ENCODE measurements at places on chromosomes 4 and X.

DNA sequence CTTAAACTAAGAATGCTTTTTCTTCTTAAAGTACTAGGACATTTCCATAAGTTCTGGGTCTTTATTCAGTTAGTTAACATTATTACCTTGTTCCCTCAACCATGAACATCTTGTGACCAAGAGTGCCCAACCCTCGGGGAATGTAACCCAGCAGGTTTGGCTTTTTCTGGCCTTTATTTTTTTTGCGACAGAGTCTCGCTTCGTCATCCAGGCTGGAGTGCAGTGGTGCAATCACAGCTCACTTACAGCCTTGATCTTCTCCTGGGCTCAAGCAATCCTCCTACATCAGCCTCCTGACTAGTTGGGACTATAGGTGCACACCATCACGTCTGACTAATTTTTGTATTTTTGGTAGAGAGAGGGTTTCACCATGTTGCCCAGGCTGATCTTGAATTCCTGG, 65.1 kb downstream of the USP11 start:
- no peak for DNase-seq

- DNase-seq, result no peak
These were observed 691.9 kb downstream of the TECRL start for GRCh38 chr4:63717384-63717783.

DNA sequence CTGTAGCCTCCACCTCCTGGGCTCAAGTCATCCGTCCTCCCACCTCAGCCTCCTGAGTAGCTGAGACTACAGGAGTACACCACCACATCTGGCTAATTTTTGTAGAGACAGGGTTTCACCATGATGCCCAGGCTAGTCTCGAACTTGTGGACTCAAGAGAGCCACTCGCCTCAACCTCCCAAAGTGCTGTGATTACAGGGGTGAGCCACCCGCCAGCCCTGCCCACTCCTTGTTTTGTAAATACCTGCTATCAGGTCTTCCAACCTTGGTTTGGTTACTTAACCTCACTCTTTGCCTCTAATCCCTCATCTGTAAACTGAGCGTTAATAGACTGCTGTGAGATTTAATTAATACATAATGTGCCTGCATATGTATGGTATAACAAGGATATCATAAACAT, 803 bp downstream of the CNGA1 start:
- DNase-seq, result no peak

DNA sequence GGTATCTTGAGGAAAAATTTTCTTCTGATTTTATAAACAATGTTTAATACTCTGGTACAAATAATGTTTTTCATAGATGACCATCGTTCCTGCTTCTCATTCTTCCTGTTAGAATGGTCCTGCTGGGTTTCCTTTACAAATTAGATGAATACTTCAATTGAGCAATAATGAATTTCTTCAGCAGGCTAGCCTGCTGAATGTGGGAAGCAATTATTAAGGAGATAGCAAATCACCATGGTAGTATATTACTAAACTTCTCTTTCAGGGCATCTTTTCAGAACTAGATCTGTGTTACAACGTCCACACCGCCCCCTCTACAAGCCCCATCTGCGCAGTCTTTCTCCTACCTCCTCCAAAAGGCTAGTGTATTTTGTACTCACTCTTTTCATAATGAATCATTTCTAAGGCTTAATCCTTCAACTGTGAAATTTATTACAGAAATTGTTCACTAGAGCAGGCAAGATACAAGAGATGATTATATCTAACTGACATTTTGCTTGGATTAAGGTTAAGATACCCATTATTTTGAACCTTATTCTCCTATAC, 38.4 kb downstream of the GPRIN3 start:
- no peak for DNase-seq

DNA sequence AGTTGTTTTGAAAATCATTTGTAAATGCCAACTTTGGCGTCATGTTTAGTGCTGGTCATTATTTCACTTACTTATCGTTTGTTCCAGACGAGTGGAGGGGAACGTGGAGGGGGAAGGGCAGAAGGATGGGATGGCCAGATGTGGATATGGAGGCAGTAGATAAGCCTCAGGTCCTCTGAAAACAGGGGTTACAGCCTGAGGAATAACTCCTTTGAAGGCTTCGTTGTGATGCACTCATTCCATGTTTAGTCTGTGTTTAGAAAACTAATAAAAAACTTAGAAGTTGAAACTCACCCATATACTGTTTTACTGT, 1.1 kb downstream of the MOB1B start:
- DNase-seq, result no peak

- DNase-seq, result no peak
These were observed 155.3 kb upstream of the TEX13A start for GRCh38 chrX:105375816-105376215.

DNA sequence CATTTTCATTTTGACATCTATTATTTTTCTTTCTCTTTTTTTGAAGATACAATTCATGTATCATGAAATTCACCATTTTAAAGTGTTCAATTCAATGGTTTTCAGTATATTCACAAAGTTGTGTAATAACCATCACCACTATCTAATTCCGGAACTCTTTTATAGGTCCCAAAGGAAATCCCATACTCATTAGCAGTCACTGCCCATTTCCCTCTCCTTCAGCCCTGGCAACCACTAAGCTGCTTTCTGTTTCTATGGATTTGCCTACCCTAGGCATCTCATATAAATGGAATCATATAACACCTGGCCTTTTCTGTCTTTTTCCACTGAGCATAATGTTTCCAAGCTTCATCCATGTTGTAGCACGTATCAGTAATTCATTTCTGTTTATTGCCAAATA, 3.2 kb upstream of the FGF2 start:
- no peak for DNase-seq

GRCh38 chrX:39875834-39876628, 221.7 kb downstream of the BCOR start:
- DNase-seq, result no peak

- DNase-seq, result no peak
These were observed 135.4 kb upstream of the NKX1-1 start for GRCh38 chr4:1541449-1542225.

DNA sequence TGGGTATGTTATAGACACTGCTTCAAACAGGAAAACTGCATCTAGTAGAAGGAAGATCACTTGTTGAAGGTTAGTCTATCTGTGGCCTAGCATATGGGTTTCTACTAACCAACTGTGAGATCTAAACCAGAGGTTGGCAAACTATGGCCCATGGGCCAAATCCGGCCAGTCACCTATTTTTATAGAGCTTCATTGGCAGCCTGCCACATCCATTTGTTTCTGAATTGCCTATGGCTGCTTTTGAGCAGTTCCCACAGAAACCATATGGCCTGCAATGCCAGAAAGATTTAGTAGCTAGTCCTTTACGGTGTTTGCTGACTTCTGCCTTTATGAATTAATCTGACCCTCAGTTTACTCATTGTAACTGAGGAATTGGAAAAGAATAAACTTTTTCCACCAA, 71.1 kb downstream of the MID1 start:
- no peak for DNase-seq

GRCh38 chrX:6910218-6910617, 237.3 kb upstream of the STS start:
- no peak for DNase-seq

GRCh38 chr4:70251250-70251944, 9.0 kb downstream of the CSN3 start:
- DNase-seq, result no peak

- no peak for DNase-seq
These were observed 105.8 kb upstream of the C1QTNF7 start for GRCh38 chr4:15322006-15322405.

GRCh38 chrX:1535241-1536041, 1.5 kb downstream of the P2RY8 start:
- no peak for DNase-seq

GRCh38 chrX:68115371-68115770, 317.9 kb downstream of the OPHN1 start:
- DNase-seq, result no peak

GRCh38 chr4:36256398-36256891, 12.1 kb upstream of the ARAP2 start:
- no peak for DNase-seq

DNA sequence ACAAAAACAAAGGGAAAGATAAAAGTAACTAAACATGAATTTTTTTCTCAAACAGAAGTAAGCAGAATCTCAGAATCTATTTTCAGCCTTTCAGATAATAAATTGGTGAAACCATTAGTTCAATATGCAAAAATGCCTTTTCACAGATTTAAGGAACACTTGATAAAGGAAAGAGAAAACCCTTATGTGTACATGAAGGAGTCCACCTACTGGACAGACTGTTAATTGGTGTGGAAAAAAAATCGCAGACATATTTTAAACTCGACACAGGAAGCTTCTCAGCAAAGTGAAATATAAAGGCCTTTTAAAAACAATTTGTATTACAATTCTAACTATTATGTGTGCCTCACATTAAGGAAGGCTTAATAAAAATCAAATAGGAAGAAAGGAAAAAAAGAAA, 22.3 kb downstream of the COX7B2 start:
- DNase-seq, result no peak

GRCh38 chr4:157838366-157838765, 334.5 kb downstream of the GASK1B start:
- no peak for DNase-seq

- DNase-seq, result no peak
These were observed 174.1 kb downstream of the RBMX2 start for GRCh38 chrX:130575831-130576389.

- no peak for DNase-seq
These were observed 1720.2 kb downstream of the PCDH7 start for GRCh38 chr4:32440391-32440790.

DNA sequence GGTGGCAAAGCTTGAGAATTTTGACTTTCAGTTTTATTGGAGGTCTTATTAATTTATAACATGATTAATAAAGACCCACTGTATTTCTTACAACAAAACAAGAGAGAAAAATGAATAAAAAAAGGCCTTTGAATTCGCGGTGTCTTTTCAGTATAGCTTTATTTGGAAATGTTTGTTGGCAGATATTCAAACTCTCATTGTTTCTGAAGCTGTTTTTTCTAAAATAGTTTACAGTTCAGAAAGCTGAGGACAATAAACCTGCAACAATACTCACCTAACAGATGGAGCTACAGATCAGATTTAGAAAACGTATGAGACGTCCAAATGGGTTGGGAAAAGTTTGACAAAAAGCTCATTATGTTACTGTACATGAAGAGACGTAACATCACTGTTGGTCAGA, 2.4 kb upstream of the SPARCL1 start:
- DNase-seq, result no peak

DNA sequence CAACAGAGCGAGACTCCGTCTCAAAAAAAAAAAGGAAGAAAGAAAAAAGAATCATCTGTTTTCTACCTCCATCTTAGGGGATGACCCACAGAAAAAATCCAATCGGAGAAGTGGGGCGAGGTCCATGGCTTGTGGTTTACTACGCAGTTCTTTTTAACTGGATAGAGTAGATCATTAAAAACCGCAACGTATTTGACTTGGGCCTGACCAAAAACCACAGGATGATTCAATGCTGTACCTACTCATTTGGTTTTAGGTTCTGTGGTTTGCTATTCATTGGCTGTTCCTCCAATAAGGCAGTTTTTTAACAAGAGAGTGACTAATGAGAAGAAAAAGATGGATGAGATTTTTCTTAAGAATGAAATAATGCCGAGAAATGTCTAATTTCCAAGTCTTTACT, 83.7 kb downstream of the FREM3 start:
- no peak for DNase-seq

DNA sequence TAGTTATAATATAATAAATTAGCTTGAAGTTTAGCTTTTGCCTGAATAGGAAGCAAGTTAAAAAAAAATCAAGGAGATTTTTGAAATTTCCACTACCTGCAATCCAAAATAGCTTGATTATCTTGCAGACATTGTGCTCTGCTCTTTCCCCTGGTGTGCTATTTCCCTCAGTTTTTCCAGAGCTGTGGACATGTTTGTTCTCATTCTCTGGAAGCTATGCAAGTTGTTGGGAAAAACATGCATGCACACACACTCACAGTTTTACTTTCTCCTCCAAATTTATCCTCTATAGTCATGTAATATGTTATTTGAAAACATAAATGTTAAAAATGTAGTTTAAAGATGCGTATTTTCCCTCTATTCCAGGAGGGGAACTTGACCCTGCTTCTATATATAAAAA, 225.8 kb upstream of the ARSJ start:
- DNase-seq, result no peak

DNA sequence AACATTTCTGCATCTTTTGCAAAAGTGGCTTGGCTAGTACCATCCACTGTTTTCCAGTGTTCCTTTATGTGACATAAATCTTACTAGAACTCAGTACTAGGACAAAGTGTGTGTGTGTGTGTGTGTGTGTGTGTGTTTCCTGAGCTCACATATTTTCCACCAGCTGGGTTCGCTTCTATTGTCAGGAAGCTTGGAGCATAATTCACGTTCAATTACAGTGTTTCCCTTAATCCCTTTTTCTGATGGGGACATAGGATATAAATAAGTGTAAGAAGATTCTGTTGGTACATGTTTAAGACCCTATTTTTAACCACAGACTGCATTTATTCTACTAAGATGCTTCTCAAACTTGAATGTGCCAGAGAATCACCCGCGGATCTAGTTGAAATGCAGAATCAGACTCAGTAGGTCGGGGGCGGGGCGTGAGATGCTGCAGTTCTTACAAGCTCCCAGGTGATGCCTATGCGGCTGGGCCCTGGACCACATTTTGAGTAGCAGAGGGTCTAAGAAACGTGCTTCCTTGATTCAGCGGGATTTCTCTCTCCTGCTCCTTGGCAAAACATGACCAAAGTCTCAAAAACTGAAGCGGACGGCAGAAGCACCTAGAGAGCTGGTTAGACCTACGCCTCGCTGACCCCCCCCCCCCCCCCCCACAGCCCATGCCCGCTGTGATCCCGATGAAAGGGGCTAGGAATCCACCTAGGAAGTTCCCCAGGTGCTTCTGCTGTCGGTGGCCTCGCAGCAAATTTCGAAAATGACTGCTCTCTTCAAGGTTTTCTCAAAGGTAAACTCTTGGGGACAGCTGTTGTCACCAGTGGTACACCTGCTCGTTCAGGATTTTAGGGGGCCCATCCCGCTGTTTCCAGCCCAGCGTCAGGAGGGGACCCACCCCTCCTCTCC, 797 bp downstream of the CD99L2 start:
- DNase-seq, result peak; percentile 5

DNA sequence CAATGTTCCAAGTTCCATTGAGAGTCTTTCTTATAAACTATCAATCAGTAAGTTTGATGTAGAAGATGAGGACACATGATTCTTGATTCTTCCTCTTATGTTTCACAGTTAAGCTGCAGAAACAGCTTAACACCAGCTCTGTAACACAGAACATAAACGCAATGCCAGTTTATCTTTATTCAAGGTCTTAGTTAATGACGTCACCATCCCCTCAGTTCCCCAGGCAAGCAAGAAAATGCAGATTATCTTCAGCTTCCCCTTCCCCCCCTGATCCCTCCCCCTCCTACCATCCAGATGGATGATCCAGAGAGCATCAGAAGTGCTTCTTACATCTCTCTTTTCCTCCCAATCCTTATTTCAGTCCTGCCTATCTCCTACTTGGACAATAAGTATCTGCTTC, 4.4 kb upstream of the SH3RF1 start:
- DNase-seq, result no peak
